ENCODE measurements at places on chromosomes 1 and 21.

- DNase-seq = no peak
Measured at GRCh38 chr21:42161401-42161955, 57.5 kb upstream of the ABCG1 start.

DNA sequence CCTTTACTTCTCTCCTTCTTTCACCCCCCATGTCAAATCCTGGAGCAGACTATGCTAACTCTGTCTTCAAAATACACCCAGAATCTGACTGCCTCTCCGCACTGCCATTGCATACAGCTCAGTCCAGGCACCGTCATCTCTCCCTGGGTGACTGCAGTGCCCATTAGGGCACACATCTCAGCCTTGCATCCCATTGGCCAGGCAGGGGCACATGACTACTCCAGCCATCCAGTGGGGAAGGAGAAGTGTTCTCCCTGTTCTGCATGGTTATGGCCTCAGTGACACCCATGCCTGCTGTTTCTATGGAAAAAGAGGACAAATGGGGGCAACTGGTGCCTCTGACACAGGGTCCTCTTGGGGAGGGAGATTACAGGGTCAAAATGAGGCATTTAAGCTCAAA, 270.5 kb downstream of the MATN1 start:
- DNase-seq = no peak

DNA sequence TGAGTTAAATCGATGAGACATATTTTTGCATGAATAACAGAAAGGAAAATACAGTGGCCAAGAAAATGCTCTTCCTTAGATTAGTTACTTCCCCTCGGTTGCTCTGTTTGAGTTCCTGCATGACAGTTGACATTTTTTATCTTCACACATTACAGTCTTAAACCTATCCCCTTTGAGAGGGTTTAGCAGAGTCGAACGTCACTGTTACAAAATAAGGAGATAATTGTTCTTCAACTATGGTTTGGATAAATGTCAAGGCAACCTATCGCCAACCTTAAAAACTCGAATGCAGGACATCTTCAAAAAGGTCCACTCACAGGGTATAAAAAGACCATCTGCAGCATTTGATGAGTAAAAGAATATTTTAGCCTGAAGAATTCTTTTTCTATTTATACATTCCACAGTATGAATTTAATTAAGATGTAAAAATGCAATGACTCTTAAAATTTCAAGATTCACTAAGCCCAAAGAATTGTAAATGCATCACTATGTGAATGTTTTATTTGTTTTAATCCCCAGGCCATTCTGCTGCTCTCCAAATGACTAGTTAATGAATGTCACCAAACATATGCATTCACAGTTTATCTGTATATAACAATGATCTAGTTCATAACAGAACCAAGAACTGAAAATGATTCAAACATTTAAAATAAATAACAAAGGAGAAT, 68.9 kb upstream of the COL11A1 start:
- DNase-seq = no peak

- no peak for DNase-seq
Measured at GRCh38 chr1:6358757-6359201, 34.8 kb downstream of the ACOT7 start.

DNA sequence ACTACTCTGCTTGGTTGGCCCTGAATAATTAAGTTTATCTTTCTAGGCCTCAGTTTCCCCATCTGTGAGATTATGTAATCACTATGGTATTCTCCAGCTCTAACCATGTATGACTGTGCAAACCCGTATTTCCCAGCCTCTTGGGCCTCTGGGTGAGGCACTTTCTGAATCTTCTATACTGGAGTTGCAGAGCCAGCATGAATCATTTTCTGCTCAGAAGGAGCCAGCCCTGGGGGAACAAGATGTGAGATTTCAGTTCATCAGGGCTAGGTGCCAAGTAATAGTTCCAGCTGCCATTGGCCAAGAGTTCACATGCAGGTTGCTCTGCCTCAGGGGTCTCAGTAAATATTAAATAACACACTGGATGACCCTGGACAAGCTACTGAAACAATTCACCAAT, 47.7 kb upstream of the USP24 start:
- no peak for DNase-seq

DNA sequence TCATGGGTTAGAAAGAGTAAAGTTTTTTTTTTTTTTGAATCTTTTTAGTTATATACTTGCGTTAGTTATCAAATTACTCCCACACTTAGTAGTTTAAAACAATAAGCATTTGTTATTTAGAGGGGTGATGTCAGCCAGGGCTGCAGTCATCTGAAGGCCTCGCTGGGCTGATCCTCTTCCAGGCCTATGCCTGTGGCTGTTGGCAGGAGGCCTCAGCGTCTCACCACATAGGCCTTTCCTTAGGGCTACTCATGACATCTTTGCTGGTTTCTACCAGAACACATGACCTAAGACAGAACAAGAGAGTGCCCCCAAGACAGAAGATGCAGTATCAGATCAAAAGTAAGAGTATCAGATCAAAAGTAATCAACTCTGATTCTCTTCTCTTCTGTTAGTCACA, 167.4 kb downstream of the HHAT start:
- DNase-seq = no peak

DNA sequence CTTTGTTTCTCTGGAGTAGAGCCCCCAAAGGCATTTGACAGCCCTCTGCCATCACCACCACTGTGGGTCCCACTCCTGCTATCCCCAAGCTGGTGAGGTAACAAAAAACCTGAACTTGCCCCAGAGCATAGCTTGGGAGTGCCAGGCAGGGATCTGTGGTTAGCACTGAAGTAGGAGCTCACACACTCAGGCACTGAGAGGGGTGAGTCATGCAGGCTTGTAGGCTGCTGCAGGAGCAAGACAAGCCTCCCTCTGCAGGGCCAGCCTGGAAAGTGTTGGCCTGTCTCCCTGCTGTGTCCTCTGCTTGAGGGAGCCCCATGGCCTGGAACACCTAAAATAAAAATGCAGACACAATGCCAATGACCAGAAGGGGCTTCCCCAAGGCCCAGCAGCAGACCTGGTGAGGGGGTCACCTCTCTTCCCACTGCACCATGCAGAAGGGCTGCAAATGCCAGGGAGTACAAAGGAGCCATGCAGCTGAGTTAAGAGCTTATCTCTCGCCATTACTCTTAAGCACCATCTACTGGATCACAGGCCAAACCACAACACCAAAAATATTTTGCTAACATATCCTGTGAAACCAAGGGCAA, 108.9 kb upstream of the POGK start:
- DNase-seq = no peak

GRCh38 chr1:114152089-114152507, 1.6 kb downstream of the SYT6 start:
- DNase-seq = no peak

DNA sequence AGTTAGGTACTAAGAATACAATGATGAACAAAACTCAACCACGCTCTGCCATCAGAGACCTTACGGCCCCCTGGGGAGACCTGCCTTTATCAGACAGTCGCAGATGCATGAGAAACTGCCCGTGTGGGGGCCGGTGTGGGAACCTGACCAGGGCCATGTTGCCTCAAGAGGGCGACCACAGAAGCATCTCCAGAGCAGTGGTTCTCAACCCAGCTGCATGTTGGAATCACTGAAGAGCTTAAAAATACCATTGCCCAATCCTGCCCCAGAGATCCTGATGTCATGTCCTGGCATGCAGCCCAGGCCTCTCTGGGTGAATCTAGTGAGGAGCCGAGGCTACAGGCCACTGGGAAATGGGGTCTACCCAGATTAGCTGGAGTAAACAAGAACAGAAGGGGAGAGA, 108.7 kb downstream of the PRDM2 start:
- DNase-seq = no peak

GRCh38 chr1:162663086-162663485, 30.8 kb downstream of the DDR2 start:
- no peak for DNase-seq

GRCh38 chr1:240385985-240386978, 225.7 kb downstream of the GREM2 start:
- DNase-seq = no peak

GRCh38 chr1:109242387-109242786, 7.0 kb upstream of the CELSR2 start:
- DNase-seq = no peak

- DNase-seq = no peak
Measured at GRCh38 chr1:94872771-94873495, 52.8 kb downstream of the SLC44A3 start.

- DNase-seq = no peak
Measured at GRCh38 chr1:225580238-225581099, 72.5 kb downstream of the ENAH start.

- no peak for DNase-seq
Measured at GRCh38 chr1:5391725-5392124, 600.5 kb downstream of the NPHP4 start.

DNA sequence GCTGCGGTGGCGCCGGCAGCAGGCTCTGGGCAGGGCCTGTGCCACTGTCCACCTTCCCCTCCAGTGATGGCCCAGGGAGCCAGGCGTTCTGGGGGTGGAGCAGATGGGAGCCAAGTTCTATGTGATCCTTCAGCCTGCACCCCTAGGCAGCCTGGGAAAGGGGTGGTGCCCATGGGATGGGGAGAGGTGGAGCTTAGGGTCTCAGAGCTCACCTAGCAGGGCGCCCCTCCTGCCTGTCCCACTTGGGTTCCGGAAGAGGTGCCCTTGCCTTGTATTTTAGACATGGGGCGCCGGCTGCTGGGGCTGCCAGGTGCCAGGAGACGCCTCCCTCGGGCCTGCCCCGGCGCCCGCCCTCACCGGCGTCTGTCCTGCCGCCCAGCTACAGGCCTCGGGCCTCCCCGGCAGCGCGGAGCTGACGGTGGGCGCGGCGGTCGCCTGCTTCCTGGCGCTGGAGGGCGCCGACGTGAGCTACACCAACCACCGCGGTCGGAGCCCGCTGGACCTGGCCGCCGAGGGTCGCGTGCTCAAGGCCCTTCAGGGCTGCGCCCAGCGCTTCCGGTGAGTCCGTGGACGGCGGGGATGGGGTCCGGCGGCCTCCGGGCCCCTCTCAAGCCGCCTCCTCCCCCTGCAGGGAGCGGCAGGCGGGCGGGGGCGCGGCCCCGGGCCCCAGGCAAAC, 3.1 kb upstream of the MMP23B start:
- no peak for DNase-seq

- no peak for DNase-seq
Measured at GRCh38 chr1:205963352-205964155, 20.3 kb upstream of the SLC26A9 start.

- DNase-seq = no peak
Measured at GRCh38 chr1:113542221-113542701, 151.9 kb downstream of the MAGI3 start.

- no peak for DNase-seq
Measured at GRCh38 chr21:25586326-25586725, 21.0 kb downstream of the MRPL39 start.

DNA sequence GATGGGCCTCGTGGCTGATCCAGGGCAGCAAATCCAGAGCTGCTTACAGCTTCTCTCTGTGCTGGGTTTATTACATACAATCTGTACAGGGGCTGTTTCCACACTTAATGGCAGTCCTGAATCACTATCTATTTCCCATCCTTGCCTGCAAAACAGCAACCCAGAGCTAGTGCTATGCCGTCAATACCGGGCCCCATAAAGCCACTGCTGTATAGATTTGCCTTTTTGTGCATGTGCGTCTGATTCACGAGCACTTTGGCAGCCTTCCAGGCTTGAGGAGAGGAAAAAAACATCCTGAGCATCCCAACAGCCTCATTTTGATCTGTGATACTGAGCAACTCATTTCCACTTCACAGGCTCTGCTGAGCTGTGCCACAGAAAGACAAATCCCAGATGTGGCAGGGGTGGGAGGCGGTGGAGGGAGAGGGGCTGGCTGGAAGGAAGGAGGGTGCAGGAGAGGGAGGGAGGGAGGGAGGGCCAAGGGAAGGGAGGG, 65.2 kb upstream of the TARBP1 start:
- no peak for DNase-seq

- DNase-seq = no peak
Measured at GRCh38 chr21:32380940-32381339, 11.9 kb downstream of the URB1 start.

DNA sequence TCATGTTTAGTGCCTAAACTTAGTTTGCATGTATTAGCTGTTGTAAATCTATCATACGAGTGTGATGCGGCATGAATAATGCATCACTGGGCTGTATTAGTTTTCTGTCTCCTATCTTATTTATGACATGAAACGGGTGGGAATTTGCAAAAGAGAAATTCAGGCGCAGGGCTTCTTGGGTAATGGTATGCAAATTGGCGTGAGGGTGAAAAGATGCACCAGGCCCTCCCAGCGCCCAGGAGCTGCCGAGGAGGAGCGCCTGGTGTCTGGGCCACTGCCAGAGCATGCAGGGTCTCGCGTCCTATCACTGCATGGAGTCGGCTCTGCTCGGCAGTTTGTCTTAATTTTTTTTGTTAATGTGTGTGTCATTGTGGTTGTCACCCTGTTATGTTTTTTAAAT, 82.9 kb upstream of the ACTL8 start:
- DNase-seq = no peak

DNA sequence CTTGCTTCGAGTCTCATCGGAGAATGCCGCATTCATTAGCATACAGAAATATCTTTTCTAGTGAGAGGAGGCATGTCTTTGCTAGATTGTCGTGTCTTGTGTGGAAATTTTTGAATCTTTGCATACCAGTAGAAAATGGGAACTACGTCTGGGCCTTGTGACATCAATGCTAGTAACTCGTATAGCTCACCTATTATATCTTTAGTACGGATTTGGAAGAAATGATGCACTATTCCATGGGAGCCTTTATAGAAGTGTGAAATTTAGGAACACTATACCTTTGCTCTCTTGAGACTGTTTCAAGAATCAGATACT, 835 bp downstream of the UHMK1 start:
- no peak for DNase-seq

DNA sequence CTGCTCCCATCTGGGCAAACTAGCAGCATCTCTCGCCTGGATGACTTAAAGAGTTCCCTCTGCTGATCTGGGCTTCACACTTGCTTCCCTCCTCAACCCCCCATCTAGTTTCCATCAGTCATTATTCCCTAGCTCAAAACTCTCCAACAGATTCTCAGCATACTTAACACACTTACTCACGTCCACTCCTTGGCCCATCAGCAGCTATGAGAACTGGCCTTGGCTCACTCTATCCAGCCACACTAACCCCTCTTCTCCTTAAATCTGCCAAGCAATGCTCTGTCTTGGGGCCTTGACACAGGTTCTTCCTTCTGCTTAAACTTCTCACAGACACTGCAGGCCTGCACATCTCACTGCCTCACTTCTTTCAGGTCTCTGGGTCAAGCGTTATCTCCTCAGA, 41.6 kb downstream of the GNG12 start:
- no peak for DNase-seq

DNA sequence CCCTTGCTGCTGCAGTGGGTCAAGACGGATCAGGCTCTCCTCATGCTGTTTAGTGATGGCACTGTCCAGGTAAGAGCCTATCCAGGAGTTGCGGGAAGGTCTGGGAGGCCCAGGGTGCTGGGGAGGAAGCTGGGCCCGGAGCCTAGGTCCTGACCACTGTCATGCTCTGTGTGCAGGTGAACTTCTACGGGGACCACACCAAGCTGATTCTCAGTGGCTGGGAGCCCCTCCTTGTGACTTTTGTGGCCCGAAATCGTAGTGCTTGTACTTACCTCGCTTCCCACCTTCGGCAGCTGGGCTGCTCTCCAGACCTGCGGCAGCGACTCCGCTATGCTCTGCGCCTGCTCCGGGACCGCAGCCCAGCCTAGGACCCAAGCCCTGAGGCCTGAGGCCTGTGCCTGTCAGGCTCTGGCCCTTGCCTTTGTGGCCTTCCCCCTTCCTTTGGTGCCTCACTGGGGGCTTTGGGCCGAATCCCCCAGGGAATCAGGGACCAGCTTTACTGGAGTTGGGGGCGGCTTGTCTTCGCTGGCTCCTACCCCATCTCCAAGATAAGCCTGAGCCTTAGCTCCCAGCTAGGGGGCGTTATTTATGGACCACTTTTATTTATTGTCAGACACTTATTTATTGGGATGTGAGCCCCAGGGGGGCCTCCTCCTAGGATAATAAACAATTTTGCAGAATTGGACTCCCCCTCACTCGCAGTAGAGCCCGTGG, 1.7 kb downstream of the DYNLT4 start:
- DNase-seq = no peak

Measured in stimulated activated CD8-positive, alpha-beta memory T cell treated with anti-CD3 and anti-CD28 coated beads, Interleukin-7, amount 100 ng/mL, for 24 hours (primary cell).